ENCODE measurements at places on chromosomes 7 and 10.

- DNase-seq, result no peak
Measured at GRCh38 chr10:126570621-126571602, 99.6 kb downstream of the C10orf90 start.

- no peak for DNase-seq
Measured at GRCh38 chr10:78349165-78349516, 315.5 kb downstream of the RPS24 start.

DNA sequence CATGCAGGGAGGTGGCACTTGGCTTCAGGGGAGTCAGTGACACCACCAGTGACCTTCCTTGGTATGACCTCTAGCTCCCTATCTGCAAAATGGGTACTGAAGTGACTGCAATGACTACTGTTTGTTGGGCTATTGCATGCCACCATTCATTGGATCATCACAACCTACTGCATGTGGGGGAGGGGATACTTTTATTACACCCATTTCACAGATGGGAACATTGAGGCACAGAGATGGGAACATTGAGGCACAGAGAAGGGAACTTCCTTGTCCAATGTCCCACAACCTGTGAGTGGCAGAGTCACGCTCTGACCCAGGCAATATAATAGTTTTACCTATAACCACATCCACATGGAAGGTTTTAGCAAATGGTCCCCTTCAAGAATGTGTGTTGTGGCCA is 12.2 kb upstream of the MYH16 start:
- no peak for DNase-seq

- no peak for DNase-seq
Measured at GRCh38 chr10:125122566-125122965, 37.8 kb downstream of the CTBP2 start.

- DNase-seq, result no peak
Measured at GRCh38 chr10:50558371-50558770, 65.4 kb downstream of the SGMS1 start.

GRCh38 chr10:71442000-71442399 is 45.3 kb downstream of the CDH23 start:
- DNase-seq, result no peak

GRCh38 chr10:114525368-114525949 is 121.2 kb upstream of the AFAP1L2 start:
- no peak for DNase-seq

DNA sequence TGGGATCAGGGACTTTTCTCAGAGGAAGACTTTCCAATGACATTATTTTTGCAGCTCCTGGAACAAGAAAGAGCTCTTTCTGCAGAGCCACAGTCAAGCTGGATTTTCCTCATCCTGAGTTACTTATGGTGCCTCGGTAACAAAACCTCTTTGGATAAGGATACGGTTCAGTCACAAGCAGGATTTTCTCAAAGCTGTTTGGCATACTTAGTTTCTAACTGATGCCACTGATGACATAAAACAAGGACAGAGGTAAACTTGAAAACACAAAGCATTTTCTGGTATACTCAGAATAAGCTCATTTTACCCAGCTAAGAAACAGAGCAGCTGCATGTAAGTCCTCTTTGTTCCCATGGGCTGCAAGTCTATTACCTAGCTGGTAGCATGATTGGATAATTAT is 340.9 kb upstream of the MEOX2 start:
- no peak for DNase-seq

- DNase-seq, result no peak
Measured at GRCh38 chr10:48672596-48673265, 11.9 kb upstream of the WDFY4 start.

GRCh38 chr10:124614003-124614659 is 130.0 kb downstream of the FAM53B start:
- peak; percentile 75 for DNase-seq

DNA sequence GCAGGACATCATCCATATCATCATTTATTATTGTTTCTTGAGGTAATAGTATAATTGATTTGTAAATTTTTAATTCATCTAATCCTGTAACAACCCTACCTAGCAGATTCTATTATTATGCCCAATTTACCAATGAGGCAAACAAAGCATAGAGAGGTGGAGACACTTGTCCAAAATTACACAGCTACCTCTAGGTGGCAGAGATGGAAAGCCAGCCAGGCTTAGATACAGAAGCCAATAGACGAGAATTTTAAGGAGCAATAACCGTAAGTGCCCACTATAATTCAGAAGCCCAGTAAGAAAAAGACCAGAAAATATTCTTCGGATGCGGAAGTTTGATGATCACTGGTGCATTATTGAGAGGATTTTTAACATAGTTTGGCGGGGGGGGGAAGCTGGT is 54.0 kb downstream of the ANK3 start:
- DNase-seq, result no peak

- no peak for DNase-seq
Measured at GRCh38 chr10:109247814-109248213, 675.5 kb downstream of the XPNPEP1 start.

DNA sequence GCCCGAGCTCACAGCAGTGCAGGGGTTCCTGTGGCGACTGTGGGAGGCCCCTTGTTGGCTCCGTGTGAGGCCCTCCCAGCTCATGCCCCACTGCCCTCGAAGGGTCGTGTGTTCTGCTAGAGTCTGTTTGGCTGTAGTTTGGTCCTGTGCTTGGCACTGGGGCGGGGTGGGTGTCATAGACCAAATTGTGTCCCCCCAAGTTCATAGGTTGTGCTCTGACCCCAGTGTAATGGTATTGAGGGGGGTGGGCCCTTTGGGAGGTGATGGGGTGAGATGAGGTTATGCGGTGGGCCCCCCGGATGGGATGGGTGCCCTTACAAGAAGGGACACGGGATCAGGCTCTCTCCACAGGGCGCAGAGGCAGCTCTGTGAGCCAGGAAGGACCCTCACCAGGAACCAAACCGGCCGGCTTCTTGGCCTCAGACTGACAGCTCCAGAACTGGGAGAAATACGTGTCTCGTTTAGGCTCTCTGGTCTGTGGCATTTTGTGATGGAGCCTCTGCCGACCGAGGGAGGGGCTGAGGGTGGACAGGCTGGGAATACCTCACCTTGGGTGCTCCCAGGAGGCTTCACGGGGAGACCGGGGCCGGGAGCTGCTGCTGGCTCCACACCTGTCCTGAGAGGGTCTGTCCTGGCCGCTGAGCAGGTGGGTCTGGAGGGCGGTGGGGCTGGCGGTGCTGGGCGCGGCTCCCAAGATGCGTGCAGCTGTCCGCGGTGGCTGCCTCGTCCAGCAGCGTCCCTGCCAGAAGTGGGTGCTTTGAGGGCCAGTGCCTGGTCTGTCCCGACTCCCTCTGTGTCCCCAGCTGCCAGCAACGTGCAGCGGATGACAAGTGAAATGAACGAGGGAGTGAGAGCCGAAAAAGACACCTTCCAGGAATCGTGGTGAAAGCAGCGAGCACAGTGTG is 89.4 kb downstream of the INPP5A start:
- no peak for DNase-seq

All from stimulated activated CD8-positive, alpha-beta memory T cell treated with anti-CD3 and anti-CD28 coated beads, Interleukin-4, amount 100 ng/mL, for 48 hours (primary cell).